ENCODE measurements at places on chromosomes 7 and 10.

- DNase-seq = peak; percentile 75
These were observed 117.7 kb downstream of the APBB1IP start for GRCh38 chr10:26555719-26556368.

DNA sequence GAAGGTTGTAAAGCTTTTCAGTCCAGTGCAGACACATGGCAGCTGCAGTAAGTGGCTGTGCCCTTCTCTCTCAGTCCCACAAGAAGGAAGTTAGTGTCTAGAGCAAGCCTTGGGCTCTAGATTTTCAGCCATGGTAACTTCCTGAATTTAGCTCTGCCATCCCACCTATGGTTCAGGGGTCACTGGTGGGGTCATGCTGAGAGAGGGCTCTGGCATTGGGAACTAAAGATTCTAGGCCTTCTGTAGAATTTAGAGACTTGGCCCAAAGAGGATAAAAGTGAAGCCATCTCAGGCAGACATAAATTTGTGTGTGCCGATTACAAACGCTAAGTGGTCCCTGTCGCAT lies 113.5 kb downstream of the COL13A1 start:
- DNase-seq = no peak

- DNase-seq = no peak
These were observed 39.2 kb downstream of the ADAM12 start for GRCh38 chr10:126349101-126349500.

DNA sequence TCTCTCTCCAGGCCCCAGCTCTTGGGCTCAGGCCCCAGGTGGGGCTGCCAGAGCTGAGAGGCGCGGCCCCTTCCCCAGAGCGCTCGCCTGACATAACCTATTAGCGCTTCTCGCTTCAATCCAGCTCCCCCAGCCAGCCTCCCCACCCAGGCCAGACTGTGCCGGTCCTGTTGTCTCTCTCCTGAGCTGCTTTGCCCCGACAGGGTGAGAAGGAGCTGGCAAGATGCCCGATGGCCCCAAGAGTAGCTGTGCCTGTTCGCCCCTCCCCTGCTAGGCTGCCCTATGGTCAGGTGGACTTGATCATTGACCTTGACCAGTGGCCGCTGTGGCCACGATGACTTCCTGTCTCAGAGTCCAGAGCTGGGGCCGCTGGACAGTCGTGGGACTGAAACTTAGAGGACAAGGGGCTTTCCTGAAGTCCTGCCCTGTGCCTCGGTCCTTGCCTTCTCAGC lies 9.1 kb downstream of the TMEM270 start:
- no peak for DNase-seq

GRCh38 chr10:121032460-121032859 lies 181.3 kb downstream of the WDR11 start:
- DNase-seq = no peak

DNA sequence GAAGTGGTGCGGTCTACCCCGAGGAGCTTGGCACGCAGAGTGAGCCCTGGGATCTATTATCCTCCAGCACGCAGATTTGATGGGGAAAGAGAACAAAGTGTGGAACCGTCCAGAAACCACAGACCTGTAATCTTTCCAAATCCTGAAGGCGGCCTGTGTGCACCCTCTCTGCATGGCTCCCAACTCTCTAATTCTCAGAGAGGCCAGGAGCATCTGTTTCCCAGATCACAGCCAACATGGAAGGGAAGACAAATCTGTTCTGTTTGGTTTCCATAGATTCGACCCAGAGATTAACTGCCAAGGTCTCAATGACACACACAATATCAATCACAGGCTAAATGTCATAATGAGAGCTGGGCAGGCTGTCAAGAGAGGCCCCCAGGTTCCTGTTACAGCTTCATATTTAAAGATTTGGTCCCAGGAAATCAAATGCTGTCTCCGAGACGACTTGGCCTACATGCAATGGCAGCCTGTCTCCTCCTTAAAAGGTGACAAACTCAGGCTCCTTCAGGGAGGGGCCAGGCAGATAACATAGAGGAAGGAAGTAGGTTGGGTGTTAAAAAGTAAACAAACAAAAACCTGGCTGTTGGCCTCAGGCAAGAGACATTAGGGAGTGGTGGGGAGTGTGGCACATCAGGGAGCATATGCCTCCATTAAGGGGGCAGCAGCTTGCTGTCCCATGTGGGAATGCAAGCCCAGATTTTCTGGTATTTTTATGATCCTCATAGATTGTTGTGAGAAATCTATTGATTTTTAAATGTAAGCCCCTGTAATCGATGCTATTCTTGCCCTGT lies 48.8 kb upstream of the SAMD8 start:
- peak; percentile 92 for DNase-seq

DNA sequence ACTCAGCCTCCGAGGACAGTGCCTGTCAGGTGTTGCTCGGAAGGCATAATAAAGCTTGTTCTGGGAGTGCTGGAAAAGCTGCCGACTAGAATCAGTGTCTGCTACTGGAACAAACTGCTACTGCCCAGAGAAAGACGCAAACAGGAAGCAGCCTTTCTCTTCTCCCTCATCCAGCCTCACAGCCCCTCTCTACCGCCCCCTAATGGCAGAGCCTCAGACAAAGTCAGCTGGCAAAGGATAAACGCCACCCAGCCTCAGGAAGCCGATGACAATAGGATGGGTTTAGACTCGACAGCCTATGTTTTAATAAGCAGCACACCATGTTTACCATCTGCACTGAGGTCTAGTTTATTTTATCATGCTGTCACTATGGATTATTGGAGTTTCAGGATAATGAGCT lies 169.5 kb upstream of the LYZL1 start:
- no peak for DNase-seq

GRCh38 chr7:1357601-1358271 lies 101.5 kb downstream of the MICALL2 start:
- DNase-seq = no peak

GRCh38 chr7:13165854-13166253 lies 478.4 kb downstream of the ARL4A start:
- DNase-seq = no peak

DNA sequence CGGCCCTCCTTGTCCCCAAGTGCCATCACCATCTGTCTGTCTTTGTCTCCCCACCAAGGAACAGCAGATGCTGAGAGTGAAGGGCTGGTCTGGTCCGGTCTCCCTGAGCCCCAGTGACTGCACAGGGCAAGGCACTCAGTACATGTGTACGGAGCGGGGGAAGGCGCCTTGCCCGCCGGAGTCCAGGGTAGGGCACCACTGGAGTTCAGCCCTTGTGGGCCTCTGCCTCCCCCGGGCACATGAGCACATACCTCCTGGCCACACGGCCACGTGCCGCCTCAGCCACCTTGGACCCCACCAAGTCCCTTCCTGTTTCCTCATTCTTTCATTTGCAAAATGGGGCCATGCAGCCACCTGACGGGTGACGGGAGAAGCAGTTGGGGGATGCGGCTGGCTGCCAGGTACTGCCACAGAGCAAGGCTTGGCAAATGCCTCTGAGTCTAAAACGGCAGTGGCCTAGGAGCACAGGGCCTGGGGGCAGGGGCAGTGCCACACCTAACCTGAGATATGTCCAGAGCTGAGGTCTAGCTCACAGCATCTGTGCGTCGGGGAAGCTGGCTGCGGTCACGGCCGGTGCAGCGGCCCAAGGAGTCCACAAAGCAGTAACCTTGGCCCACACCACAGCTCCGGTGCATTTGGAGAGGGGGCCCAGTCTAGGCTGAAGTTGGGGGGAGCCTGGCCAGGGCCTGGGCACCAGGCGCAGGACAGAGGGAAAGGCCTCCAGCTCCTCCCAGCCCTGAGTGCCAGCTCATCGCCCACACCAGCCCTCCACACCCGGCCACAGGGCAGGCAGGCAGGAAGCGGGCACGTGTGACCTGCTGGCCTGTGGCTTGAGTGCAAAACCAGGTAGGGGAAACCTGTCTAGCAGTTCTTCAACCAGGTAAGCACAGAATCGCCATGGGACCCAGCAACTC lies 5.2 kb downstream of the ADAP1 start:
- DNase-seq = no peak

DNA sequence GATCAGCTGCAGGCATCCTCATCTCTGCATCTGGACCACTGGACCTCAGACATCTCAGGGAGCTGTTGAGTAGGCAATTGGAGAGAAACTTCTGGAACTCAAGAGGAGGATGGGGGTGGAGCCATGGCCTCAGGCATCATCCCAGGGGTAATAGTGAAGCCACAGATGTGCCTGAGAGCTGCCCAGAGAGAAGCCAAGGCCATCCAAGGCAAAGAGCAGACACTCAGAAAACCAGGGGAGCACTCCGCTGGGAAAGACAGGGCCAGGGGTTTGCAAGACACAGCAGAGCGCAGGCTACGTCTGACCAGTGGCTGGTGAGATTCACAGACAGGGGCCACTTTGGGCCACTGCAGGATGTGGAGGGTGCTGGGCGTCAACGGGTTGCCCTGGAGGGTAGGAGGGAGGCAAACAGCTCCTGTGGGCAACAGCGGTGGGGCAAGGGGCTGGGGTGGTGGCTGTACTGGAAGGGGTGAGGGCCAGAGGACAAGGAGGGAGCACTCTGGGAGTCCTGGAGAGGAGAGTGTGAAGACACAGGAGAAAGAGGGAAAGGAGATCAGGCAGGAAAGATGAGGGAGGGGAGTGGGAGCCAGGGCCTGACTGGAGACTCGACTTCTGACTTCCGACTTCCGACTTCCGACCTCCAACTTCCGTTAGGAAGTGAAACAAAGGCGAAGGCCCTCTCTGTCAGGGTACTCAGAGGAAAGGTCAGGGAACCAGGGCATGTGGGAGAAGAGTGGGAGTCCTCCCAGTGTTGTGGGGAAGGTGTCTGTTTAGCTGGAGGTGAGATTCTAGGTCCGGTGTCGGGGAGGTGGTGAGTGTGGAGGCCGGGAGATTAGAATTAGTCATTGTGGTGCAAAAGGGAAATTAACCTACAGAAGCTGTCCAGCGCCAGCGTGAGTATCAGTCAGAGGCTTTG lies 69.7 kb upstream of the ANTXRL start:
- no peak for DNase-seq

DNA sequence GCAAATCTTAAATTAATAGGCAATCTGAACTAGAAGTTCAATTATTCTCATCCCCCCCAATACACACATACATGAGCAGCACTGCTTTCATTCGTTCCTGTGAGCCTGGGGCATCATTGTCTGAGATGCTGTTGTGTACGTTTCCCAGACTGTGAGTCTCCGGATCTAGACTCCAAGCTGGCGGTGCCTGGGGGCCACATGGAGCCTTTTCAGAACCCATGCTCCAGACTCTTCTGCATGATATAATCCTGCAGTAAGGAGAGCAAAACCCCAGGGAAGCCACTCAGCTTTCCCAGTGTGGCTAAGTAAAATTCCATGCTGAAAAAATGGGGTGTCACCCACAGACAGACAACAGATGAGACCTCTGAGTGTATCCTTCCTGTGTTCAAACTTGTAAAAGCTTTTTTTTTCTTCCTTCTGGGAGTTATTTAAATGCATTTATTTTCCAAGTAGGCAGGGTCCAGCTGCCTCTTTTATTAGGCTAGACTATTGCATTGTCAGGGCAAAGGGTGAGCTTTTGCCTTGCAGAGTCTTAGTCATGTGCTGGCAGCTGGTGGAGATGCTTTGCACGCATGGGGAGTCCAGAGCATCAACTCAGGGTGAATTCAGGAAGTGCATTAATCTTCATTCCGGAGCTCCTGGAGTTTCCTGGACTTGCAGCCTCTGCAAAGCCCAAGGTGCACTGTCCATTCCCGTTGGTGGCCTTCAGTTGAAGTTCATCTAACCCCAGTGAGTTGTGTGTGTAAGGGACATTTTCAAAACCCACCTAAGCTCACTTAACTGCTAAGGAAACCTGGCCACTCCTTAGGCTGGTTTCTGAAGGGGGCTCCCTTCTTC lies 185.7 kb upstream of the ADO start:
- DNase-seq = no peak

DNA sequence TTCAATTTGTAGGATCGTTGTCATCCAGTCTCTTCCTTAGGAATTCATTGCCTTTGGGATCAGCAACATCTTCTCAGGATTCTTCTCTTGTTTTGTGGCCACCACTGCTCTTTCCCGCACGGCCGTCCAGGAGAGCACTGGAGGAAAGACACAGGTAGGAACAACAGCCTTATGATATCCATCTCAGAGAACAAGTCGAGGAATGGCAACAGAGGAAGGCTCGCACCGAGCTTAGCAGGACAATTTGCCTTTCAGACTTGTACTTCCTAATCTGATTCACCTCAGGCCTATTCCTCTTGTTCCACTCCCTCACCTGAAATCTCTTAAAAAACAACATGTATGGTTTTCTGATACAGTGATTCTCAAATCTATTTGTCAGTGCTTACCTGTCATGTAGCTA lies 29.5 kb downstream of the SLC26A4 start:
- no peak for DNase-seq

- no peak for DNase-seq
These were observed 7.8 kb upstream of the PANK1 start for GRCh38 chr10:89652806-89653370.

- DNase-seq = no peak
These were observed 33.1 kb downstream of the CHST12 start for GRCh38 chr7:2436341-2437104.

DNA sequence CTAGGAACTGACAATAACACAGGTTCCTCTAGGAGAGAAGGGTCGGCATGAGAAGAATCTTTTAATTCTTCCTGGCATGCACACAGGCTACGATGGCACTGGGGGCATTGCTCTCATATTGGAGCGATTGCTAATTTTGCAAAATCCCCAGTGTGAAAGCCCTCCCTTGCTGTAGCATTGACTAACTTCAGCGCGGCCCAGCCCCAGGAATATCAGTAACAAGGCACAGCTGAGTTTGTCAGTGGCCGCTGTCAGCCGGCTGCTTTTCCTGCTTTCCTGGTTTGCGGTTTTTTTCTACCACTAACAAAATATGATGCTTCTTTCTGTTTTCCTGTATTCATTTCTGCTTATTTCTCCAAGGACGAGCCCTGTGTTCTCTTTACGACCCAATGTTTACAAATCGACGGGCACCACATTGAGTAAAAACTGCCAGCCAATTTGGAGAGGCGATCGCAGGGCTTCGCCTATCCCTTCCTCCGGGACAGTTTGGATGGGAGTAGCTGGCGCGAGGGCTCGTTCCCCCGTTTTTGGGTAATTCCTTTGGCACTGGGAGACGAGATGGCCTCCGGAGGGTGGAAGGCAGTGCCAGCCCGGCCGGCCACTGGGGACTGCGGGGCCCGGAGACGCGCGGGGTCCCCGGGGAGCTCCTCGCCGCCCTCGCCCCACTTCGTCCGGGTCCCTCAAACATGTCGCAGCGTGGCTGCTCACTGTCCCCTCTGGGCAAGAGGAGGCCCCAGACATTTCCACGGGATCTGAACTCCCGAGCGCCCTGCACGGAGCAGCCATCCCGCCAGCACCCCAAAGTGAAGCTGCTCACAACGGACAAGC lies 967 bp downstream of the ADARB2 start:
- no peak for DNase-seq

DNA sequence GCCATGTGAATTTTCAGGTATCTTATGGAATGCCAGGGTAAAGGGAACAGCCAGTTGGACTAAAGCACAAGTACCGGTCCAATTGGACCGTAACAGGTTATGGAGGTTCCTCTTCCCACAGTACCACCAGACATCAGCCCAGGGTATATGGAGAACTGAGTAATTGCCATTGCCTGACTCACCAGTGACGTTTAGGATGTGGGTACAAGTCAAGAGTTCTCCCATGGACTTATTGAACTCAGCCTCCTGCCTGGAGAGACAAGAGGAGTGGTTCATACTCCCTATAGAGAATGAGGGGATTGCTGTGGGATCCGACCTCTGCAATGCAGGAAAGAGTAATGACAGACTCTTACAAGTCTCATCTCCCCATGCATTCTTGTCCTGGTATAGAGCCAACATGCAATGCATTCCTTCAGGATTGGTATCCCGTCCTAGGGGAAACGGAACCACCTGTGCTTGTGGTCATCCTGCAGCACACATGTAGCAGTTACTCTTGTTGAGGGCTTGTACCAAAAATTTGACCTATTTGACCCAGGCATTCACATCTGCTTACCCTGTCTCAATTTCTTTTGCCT lies 30.7 kb upstream of the ELOVL3 start:
- DNase-seq = no peak

GRCh38 chr7:50739744-50740435 lies 42.8 kb downstream of the GRB10 start:
- DNase-seq = no peak

Measured in muscle of back (tissue), 13 donors.